GM06990 (cell line): ENCODE measurements at places on chromosomes 2 and 18.

GRCh38 chr2:26495705-26496297 lies 17.9 kb upstream of the OTOF start:
- no peak for DNase-seq

DNA sequence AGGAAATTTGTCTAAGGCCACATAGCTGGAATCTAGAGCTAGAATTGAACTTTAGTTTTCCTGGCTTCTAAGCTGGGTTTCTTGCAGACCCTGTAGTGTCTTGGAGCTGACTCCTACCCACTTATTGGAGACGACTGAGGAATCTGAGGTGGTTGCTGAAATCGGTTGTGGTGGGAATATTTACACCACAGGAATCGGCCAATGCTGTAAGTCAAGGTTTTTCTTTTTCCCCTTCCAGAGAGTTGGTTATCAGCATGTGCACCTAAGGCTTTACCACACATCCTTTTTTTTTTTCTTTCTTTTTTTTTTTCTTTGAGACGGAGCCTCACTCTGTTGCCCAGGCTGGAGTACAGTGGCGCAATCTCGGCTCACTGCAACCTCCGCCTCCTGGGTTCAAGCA lies 9.4 kb downstream of the CABLES1 start:
- DNase-seq: no peak

- no peak for DNase-seq
These were observed 66.3 kb downstream of the CDK15 start for GRCh38 chr2:201872591-201872990.

GRCh38 chr2:73253901-73254300 lies 19.8 kb downstream of the CCT7 start:
- DNase-seq: no peak

DNA sequence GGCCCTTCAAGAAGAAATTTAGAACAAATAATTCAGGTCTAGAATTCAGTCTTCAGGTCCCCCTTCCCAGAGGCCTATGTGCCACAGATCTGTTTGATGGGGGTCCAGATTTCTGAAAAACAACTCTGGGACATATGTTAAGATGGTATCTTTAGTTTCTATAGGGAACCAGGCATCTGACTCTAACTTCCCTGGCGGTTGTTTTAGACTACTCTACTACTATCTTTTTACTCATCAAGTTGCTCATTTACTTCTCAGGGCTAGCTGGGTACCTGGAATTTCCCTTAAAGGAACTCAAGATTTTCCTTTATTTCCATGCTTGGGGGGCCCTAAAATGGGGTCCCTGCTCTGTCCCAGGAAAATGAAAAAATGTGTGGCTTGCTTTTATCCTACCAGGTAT lies 114.7 kb upstream of the RAB6C start:
- DNase-seq: no peak

DNA sequence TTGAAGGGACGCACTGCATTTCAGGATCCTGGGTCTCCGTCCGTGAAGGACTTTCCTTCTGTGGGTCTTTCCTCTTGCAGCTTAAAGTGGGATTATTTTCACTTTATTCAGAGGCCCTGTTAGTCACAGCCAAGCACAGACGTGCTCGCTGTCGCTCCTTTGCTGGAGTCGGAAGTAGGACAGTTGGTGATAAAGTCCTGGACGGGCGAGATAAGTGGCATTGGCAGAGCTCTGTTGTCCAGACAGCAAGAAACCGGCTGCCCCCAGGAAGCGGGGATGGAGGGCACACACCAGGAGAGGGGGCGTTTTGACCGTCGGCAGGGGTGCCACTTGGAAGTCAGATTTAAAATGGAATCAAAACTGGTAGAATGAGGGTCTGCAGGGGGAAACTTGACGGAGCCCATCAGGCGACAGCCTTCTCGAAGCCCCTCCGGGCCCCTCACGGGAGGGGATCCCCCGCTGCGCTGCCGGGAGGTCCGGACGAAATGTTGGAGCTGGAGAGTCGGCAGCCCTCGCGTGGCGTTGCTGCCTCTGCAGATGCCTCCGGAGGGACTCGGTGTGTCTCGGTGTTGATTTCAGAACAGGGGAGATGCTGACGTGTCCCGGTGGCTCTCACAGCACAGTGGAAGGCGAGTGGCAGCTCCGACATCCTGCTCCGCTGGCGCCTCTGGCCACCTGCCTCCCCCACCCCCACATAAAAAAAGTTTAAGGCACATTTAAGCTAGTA lies 124.2 kb downstream of the NFATC1 start:
- peak; percentile 49 for DNase-seq

DNA sequence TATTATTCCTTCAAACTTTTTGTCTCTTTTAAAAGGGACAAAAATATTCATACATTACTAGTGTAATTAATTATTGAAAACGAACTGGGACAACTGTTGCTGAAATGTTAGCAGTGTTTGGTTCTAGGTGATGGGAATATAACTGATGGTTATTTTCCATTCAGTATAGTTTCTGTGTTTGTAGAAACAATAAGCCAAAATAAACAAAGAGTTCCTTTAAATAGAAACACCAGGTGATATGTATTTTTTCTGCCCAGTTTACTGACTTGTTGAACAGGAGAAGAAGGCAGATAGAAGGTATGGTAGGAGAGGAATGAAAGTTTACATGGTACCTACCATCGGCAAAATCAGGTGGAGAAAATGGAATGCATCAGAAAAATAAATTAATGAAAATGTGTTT lies 74.2 kb downstream of the LYPD6B start:
- no peak for DNase-seq

- DNase-seq: no peak
These were observed 481.9 kb downstream of the TMX3 start for GRCh38 chr18:68233018-68233417.

DNA sequence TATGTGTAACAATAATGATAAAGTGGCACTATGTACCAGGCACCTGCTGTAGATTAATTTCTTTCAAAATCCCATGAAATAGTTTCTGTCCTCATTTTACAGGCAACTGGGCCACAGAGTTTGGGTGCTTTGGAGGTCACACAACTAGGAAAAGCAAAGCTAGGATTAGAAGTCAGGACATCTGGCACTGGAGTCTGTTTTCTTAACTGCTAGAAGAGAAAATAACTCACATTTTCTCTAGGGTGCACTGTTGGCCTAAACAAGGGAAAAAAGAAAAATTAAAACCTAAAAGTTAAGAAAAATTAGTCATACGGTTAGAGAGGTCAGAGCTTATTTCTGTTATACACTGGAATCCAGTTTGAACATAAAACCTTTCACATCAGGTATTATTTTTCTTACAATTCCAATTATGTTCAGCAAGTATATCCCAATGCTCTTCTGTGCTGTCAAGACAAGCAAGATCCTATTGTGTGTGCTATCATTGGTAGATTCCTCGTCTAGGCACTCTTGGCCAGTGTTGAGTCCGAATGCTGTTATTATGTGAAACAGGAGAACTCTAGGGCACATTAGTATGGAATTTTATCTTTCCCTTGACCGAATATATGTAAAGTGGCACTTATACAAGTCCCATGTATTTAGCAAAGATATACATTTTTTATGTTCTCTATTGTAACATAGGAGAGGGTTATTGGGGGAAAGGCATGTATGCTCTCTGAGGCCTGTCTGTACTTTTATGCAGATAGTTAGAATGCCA lies 1.5 kb upstream of the OSGEPL1 start:
- no peak for DNase-seq

DNA sequence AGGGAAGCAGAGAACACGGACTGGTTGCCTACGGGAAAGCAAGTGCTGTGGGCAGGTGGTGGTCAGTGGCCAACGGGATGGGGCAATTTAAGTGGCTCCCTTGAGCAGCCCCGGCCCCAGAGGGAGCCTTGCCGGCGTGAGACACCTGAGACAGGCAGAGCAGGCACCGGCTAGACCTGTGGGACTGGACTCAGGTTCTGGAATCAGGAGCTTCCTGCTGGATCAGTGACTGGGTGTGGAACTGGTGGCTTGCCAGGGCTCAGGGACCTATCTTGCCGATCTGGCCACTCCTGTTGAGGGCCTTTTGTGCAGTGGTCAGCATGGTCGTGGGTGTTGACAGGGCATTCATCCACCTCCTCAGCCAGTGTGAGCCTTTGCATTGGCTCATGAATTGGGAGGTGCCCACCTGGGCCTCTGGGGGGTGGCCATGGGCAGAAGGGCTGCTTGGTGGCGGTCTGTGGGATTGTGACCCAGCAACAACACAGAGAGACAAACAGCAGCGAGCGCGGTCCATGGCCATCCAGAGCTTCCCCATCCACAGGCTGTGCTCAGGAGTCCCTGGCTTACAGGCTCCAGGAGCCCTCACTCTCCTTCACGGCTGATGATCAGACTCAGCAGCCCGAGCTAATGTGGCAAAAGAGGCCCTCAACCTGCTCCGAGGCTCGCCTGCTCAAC lies 85.4 kb upstream of the ZNF516 start:
- no peak for DNase-seq

GRCh38 chr2:189726271-189726670 lies 36.3 kb downstream of the OSGEPL1 start:
- no peak for DNase-seq

DNA sequence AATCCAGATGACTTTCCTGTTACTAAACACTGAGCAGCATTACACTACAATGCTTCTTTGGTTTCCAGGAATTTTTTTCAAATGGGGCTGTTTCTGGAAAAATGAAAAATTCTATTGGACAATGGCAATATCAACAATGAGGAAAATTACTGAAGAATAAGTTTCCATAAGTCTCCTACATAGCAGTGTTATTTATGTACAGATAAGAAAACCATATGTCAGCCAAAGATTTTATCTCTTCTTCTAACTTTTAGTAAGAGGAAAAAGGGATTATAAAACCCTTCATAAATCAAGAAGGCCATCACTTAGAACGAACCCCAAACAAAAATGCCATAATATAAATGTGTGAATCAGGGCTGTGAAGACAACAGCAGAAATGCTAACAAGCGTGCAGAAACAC lies 31.6 kb upstream of the NOSTRIN start:
- no peak for DNase-seq

DNA sequence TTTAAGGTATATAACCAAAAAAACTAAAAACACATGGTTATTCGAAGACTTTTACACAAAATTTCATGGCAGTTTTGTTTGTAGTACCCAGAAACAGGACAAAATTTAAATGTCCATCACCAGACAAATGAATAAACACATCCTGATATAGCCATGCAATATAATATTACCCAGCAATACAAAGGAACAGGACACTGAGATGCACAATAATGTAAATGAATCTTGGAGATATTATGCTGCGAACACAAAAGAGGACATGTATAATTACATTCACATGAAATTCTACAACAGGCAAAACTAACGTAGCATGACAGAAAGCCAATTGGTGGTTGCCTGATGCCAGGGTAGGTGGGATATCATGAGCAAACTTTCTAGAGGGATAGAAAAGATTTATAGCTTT lies 92.4 kb upstream of the OTX1 start:
- no peak for DNase-seq

GRCh38 chr2:41970988-41971660 lies 76.7 kb upstream of the PKDCC start:
- DNase-seq: no peak

DNA sequence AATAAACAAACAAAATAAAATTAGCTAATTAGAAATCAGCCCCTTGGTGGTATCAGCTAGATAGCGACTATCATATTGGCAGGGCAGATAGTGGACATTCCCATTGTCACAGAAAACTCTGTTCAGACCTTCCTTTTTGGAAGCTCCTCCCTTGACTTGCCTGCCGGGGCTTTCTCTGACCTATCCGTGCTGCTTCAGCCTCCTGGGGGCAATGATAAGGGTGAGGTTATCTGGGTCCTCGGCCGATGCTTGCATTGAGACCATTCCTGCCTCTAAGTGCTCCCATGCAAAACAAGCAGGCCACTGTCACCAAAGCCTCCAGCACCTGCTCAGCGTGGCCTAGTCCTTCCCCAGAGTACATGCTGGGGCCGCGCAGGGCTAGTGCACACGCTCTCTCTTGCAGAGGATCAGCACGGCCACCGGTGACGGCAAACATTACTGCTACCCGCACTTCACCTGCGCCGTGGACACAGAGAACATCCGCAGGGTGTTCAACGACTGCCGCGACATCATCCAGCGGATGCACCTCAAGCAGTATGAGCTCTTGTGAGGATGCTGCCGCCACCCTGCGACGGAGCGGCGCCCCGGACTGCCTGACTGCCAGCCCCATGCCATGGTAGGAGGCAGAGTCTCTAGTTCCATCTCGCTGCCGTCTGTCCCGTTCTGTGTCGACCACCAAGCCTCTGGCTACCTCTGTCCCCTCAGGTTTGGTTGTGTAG lies 27.4 kb downstream of the MPPE1 start:
- DNase-seq: no peak

GRCh38 chr2:19911808-19912509 lies 10.2 kb upstream of the TTC32 start:
- DNase-seq: no peak

DNA sequence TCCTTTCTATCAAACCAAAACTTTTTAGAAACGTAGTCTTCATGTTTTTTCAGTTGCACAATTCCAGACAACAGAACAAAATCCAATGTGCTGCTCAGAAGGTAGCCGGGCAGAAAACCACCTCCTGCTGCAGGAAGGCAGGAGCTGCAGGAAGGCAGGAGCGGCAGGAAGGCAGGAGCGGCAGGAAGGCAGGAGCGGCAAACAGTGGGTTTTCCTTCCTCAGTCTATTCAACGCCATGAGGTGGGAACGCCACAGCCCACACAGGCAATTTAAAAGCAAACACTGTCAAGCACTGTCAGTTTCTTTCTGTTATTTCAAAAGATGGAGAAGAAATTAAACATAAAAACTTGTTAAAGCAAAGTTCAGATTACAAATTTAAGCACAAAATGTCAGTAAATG lies 601.2 kb upstream of the SALL3 start:
- DNase-seq: no peak

DNA sequence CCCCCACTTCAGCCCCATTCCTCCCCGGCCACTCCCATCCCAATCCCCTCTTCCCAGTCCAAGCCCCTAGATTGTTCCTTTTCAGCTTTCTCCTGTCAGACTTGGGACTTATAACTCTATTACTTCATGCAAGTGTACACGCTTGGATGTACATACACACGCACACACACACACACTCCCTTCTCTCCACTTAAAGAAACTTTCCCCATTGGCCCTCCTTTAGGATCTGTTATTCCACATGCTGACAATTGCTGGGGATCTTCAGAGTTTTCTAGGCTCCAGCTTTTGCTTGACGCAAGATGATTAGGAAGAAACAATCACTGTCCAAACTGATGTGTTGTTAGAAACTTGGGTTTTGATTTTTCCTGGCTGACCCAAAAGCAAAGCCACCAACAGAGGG lies 75.4 kb downstream of the CDK15 start:
- no peak for DNase-seq

DNA sequence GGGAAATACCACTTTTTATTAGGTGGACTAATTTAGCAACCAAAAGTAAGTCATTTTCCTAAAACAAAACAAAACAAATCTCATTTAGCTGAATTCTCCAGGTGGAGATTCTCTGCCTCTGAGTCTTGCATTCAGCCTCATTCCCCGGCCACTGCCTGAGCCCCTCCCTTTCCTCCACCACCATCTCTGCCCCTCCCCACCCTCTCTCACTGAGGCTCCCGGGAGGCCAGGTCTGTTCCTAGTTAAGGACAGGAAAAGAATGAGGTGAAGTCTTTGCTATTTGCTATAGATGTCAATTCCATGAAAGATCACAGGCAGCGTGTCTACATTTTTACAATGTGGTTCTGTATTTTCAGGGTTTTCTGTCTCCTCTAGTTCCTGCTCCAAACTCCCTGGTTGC lies 83.0 kb upstream of the SOX11 start:
- DNase-seq: no peak

GRCh38 chr2:1833726-1834125 lies 89.4 kb upstream of the PXDN start:
- no peak for DNase-seq

GRCh38 chr18:43507842-43508481 lies 230.7 kb upstream of the SYT4 start:
- DNase-seq: no peak
